Activated CD8-positive, alpha-beta T cell treated with anti-CD3 and anti-CD28 coated beads, Interleukin-2, amount 10 ng/mL, durations not matched to agents 7 days and 5 days (primary cell): ENCODE measurements at places on chromosomes 1 and 21. TPM values are rescaled to one million over a fixed set of nuclear protein-coding genes. Genes with fewer than 3 reads are reported as not detected.

Gene USH2A
- not detected for total RNA-seq

Gene PROX1
- not detected for total RNA-seq

DNA sequence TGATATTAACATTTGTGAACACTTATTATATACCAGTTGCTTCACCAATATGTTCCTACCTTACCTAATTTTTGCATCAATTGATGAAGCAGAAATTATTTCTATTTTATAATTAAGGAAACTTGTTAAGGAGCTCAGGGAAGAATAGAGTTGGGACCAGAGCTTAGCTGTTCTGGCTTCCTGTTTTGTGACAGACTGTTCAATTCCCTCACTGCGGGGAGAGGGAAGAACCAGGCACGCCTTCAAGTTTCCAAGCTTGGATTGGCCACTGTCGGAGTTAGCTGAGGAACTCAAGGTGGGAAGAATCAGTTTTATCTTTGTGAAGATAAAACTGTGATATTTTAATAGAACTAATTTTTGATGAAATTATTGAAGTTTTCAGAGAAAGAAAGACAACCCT is 142.3 kb upstream of the LMO4 start:
- no peak for DNase-seq

- no peak for DNase-seq
Observed at GRCh38 chr1:183048087-183049085, 25.2 kb downstream of the LAMC1 start.

- no peak for DNase-seq
Observed at GRCh38 chr1:150210706-150211105, 25.2 kb downstream of the ANP32E start.
